ENCODE measurements at places on chromosomes 3 and 15.
A peak's percentile ranks its signal among the peaks of the same experiment; 100 is the strongest.

DNA sequence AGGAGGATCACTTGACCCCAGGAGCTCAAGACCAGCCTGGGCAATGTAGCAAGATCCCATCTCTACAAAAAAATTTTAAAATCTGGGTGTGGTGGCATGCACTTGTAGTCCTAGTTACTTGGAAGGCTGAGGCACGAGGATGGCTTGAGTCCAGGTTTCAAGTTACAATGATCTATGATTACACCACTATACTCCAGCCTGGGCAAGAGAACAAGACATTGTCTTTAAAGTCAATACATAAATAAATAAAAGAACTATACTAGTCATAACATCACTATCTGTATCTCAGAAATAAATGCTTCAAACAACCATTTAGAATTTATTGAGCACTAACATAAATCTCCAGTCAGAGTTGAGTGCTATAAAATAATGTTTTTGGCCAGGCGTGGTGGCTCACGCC lies 8.5 kb upstream of the PHLDB2 start:
- no peak for DNase-seq

DNA sequence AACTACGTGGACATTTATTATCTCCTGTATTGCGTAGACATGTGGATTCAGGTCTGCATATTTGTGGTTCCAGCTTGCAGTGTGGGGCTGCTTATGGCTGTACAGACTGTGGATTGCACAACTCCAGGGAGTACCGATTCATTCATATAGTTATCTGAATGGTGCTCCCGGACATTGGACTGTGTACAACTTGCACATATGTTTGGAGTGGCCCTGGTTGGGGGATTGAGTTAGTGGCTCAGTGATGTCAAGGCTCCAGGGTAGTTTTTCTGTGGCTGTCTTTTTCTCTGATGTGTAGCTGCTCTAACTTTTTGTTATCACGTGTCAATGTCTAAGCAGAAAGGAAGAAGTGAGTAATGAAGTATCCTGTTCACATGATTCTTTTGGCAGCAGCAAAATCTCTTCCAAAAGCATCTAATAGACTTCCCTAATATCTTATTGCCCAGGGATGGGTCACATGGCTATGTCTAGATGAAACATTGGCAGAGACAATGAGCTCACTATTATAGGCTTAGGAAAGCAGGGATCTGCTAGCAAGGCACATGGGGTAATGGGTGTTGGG lies 15.8 kb downstream of the ST3GAL6 start:
- DNase-seq, result no peak

DNA sequence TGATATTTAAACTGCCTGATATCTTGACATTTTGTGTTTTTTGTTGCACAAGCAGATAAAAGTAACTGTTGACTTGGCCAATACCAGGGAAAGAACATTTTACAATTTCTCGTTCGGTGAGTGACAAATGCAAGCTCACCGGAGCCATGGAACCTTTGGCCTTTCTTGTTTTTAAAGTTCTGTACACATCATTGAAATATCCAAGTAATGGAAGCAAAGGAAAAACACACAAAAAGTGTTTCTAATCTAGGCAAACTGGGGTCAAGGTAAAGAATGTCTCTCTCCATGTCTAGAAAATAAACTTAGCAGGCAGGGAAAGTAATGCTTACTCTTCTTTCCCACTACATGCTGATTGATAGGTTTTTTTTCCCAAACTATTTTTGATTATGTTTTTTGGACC lies 27.8 kb downstream of the SPTSSB start:
- DNase-seq, result no peak

- DNase-seq, result no peak
These were observed 91.6 kb upstream of the KLHL25 start for GRCh38 chr15:85886309-85886811.

GRCh38 chr3:159838938-159839337 lies 149.7 kb upstream of the IL12A start:
- DNase-seq, result no peak

DNA sequence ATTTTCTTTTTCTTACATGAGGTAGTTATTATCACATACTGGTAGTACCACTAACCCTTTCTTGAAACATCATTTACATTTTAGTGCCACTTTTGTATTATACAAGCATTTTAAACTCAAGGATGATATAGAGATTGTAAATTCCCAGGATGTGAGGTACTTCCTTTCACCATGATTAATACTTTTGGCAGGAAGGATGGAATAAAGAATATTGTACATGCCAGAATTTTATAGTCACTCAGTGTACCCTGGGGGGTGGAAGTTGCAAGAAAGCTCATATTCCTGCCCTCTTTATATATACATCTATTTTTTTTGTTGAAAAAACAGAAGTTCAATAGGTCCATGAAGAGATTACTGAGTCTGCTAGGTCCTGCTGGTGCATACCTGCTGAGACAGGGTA lies 141.0 kb upstream of the PLSCR5 start:
- DNase-seq, result no peak

DNA sequence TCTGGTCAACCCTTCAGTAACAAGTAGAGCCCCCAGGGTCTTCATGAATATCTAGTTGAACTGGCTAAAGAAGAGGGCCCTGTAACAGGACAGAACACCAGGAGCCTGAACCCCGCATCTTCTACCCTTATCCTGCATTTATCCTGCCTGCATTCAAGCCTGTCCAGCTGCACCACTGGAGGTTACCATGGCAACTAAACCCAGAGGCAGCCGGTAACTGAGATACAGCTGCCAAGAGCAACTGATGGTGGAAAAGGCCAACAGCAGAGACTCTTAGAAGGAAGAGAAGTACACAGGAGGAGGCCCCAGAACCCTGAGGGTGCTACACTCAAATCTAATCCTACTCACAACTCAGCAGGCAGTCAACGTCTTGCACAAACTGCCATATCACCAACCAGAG lies 3.7 kb upstream of the PRKAR2A start:
- no peak for DNase-seq

DNA sequence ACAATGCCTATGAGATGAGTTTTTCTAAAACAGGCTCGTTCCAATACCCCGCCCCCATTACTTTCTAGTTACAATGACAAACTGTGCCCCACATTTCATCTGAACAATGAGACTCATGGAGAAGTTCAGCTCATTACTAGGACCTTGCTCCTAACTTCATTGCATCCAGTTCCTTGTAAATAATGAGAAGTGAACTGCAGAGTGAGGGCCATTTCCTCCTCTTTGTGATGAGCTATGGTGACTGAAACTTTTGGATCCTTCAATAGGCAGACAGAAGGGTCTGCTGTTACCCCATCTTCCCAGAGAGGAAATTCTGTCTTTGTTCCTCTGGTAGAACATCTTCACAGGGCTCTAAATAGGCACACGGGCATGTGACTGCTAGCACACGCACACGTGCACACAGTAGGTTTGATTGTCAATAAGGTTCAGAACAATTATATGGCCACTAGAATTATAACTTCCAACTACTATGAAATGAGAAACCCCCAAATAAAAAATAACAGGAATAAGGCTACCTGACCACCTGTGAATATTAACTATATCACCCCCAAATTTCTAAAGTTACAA lies 51.8 kb downstream of the SERP1 start:
- no peak for DNase-seq

- peak; percentile 5 for DNase-seq
These were observed 9.7 kb downstream of the ITIH4 start for GRCh38 chr3:52820736-52821135.

DNA sequence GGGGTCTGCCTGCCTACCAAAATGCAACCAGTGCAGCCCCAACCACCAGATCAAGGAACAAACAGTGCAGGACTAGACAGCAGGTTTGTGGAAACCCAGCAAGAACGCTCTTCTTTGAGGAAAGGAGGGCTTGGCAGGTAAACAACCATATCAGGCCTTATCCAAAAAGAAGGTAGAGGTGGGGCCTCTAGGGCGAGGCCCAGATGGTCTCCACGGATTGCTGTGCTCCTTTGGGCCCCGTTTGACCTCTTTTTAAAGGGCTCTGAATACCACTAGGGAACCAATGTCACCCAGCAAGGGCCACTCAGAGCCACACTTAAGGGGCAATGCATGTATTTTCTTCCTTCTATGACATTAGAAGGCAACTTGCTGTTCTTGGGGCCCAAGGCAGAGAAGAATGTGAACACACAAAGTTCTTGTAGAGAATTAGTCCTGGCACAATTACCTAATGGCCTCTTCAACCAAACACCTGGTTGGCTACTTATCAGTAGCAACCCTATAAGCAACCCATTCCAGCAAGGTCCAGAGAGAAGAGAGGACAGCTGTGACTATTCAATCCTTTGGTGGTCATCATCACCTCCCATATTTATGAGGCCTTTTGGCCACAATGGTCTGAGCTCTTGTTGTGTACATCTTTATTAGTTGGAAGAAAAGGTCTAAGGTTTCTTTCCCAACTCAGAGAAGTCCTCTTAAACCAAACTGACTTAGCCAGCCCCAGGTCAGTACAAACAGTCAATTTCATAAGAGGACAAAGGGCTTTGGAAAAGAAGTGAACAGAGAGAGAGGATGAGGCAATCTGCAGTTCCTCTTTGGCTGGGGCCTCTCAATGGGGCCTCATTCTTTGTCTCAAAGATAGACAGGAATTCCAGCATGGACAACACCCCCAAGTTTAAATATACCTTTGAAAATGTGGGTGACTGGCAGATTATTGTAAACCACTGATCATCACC lies 36.0 kb downstream of the FOXP1 start:
- no peak for DNase-seq

- DNase-seq, result no peak
These were observed 42.2 kb upstream of the PTX3 start for GRCh38 chr3:157394411-157394810.

GRCh38 chr15:52463638-52464037 lies 65.0 kb downstream of the MYO5A start:
- DNase-seq, result no peak

GRCh38 chr3:172678068-172678467 lies 32.8 kb downstream of the NCEH1 start:
- no peak for DNase-seq

GRCh38 chr3:59816312-59816711 lies 766.5 kb upstream of the CFAP20DC start:
- no peak for DNase-seq

DNA sequence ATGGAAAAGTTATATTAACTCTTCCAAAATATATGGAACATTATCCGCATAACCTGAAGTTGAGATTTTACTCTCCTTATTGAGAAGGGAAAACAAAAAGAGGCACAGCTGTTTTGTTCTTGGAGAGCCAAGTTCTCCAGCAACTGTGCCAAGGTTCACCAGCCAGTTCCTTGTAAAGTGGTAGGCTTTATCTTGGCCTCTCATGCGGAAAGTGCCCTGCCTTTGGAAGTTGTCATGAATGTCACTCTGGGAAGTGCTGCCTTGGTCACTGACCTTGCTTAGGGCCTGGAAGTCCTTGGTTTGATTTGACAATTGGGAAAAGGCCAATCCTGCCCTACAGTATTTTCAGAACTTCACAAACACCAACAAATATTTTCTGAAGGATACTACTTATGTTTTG lies 44.2 kb upstream of the THRB start:
- no peak for DNase-seq

DNA sequence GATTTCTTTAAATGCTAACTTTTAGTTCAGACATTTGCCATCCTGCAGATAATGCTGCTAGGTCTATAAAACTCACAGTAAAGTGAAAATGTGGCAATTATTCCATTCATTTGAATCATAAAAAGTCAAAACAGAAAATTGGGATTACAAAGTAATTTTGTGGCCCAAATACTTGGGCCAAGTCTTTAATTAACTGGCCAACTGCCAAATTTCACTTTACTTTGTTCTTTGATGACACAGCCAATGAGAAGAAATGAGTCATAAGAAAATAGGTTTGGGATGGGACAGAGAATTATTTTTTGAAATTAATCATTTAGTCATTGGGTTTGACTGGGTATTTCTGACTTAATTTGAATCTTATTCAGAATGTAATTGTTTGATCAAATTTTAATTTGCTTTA lies 89.8 kb upstream of the SLC2A2 start:
- no peak for DNase-seq

DNA sequence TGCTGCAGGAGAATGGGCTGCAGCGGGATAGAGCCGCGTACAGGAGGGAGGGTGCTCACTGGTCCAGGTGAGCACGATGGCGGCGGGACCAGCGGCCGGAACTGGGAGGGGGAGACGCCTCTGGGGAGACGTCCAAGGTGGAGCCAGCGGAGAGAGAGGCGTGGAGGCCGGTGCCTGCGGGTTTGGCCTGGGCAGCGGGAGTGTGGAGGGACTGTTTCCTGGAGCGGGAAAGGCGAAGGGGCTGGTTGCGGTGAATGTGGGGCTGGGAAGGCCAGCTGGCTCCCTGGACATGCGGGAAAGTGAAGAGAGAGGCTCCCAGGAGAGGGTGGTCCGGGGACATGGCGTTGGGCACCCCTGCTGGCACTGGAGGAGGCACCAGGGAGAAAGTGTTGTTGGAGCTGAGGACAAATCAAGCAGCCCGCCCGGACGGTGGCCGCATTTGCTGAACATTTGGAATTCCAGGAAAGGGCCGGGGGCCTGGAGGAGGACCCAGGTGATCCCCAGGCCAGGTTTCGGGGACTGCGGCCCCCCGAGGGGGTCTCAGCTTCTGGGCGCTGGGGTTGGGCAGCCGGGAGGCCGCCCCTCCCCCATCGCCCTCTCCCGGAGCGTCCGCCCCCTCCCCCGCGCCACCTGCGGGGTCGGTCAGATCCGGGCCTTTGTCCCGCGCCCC lies 34.3 kb downstream of the DNAJB8 start:
- no peak for DNase-seq

- DNase-seq, result no peak
These were observed 329.5 kb downstream of the GABRB3 start for GRCh38 chr15:26443321-26443720.

- DNase-seq, result no peak
These were observed 490.9 kb upstream of the CFAP20DC start for GRCh38 chr3:59540696-59541095.

- DNase-seq, result no peak
These were observed 307.9 kb downstream of the CLSTN2 start for GRCh38 chr3:140242818-140243276.

DNA sequence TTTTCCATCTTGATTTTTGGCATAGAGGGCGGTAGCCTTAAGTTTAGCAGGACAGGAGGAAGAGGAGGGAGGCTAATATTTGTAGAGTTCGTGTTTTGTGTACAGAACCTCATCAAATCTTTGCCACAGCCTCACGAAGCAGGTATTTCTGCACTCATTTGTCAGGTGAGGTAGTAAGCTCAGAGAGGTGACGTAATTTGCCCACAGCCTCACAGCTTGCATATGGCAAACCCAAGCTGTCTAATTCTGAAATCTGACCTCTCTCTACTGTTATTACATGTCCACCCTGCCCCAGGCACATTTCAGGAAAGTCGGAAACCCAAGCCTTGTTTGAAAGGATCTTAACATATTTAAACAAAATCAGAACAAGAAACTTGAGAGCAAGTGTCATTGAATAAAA lies 91.1 kb upstream of the TPM1 start:
- no peak for DNase-seq

DNA sequence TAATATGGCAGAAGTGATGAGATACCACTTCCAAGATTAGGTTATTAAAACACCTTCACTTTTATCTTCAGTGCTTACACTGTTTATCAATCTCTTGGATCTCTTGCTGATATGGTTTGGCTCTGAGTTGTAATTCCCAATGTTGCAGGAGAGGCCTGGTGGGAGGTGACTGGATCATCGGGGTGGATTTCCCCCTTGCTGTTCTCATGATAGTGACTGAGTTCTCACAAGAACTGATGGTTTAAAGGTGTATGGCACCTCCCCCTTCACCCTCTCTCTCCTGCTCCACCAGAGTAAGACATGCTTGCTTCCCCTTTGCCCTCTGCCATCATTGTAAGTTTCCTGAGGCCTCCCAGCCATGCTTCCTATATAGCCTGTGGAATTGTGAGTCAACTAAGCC lies 11.8 kb downstream of the GOLIM4 start:
- no peak for DNase-seq

GRCh38 chr15:29681166-29681845 lies 141.0 kb downstream of the TJP1 start:
- DNase-seq, result no peak

- no peak for DNase-seq
These were observed 142.9 kb upstream of the BFSP2 start for GRCh38 chr3:133256787-133257483.
